Stimulated activated CD4-positive, alpha-beta T cell treated with anti-CD3 and anti-CD28 coated beads, Interleukin-4, amount 100 ng/mL, for 4 hours (primary cell): ENCODE measurements at places on chromosomes 16 and 17.

GRCh38 chr17:40373999-40374398 lies 9.5 kb upstream of the GJD3 start:
- DNase-seq, result no peak

- DNase-seq, result no peak
These were observed 392.7 kb downstream of the CPPED1 start for GRCh38 chr16:12410837-12411490.

- no peak for DNase-seq
These were observed 44.3 kb downstream of the ELAC2 start for GRCh38 chr17:12973496-12974004.

GRCh38 chr17:40932608-40933007 lies 4.8 kb downstream of the KRT23 start:
- DNase-seq, result no peak

DNA sequence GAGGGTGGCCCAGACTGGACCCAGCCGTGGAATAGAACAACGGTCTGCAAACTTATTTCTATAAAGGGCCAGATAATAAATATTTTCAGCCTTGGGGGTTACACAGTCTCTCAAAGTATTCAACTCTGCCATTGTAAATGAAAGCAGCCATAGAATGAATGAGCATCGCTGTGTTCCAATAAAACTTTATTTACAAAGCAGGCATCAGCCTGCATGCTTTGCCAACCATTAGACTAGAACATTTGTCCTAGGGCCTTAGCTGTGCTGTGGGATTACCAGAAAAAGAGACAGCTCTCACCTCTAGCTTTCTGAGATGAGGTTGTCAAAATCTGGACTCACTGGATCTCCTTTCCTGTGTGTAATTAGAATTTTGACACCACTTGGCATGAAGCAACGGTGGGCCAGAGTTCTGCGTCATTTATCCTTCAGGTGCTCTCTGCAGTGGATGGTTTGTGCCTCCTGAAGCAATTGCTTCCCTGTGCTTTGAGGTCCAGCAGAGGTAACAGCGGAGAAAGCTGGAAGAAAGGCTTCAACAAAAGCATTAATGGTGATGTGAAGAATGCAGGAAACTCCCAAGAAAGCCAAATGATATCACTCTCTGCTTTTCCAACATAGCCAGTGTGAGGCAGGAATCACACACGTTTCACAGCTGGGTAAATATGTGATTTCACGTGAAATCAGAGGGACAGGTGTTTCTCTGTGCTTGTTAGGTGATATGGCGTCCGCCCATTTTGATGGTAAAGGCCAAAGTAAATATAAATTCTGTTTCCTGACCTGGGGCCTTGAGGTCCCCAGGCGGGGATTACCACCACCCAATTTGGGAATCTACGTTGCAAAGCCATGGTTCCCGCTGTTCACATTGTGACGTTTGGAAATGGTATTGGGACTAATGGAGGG lies 148.4 kb downstream of the PITPNC1 start:
- DNase-seq, result no peak

DNA sequence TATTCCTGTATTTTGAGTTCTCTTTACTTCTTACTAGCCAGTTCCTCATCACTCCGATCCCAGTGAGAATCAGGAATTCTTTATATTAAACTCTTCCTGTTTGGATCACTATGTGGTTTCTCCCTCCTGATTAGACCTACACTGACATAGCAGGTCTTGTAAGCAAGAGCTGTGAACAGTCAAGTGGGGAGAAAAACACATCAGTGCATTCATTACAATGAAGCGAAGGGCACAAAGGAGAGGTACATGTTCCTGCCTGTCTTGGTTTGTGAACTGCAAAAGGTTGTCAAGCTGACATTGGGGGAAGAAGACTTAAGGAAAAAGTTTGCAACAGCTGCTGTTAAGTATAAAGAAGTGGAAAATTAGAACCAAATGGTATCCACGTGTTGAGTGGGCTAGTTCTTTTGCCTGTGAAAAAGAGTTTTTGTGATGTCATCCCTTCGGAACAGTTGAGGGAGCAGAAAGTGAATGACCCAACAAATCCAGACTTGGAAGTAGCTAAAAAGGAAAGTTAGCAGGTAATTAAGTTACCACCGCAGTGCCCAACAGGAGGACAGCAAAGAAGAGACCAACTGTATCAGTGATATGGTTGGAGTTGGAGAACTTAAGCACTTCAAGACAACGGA lies 23.0 kb upstream of the TRIM25 start:
- DNase-seq, result no peak

GRCh38 chr17:82804442-82805191 lies 35.2 kb downstream of the ZNF750 start:
- no peak for DNase-seq

DNA sequence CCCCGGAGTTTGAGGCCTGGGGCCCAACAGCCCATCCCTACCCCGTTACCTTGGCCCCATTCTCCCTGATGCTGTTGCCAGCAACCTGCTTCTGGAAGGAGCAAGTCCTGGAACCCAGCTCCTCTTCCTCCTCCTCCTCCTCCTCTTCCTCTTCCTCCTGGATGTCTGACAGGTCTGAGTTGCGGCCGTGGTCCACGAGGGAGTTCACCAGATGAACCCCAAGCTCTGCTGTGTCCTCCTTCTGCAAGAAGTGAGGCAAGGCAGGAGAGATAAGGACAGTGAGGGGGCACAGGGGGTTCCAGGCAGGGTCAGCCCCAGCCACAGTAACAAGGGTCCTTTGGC lies 18.7 kb downstream of the TSPOAP1 start:
- no peak for DNase-seq

DNA sequence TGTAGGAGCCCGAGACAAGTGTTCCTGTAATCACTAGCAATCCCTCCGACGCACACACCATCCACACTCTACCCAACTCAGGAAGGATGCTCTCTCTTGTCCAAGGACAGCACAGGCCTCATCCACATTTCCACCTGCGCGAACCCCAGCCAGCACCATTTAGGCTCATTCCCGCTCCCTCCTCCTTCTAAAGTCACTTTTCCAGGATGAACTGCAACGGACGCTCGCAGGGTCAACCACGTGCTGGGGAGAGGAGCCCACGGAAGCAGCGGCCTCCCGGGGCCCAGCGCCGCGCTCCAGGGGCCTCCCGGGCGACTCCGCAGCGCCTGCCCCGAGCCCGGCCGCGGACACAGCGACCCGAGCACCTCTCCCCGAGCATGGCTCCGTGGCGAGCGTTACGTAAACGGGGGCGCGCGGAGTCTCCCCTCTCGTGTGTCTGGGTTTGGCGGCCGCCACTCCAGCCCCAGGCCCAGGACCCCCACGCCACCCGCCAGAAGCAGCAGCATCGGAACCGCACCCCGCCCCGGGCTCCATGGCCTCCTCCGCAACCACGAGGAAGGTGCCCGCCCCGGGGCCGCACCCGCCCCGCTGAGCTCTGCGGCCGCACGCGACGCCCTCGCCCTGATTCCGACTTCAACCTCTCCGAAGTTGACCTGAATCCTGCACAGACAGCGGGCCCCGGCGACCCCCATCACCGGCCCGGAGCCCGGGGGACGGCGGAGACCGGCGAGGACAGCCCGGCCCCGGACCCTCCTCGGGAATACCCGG lies 668 bp downstream of the USP36 start:
- DNase-seq, result peak; percentile 58

- DNase-seq, result no peak
These were observed 6.4 kb downstream of the KRTAP9-1 start for GRCh38 chr17:41196068-41196467.
